ENCODE measurements at places on chromosomes 12 and 14.

GRCh38 chr14:99681101-99681831, 2.8 kb upstream of the CYP46A1 start:
- no peak for DNase-seq

GRCh38 chr14:42316693-42317092, 710.0 kb downstream of the LRFN5 start:
- no peak for DNase-seq

DNA sequence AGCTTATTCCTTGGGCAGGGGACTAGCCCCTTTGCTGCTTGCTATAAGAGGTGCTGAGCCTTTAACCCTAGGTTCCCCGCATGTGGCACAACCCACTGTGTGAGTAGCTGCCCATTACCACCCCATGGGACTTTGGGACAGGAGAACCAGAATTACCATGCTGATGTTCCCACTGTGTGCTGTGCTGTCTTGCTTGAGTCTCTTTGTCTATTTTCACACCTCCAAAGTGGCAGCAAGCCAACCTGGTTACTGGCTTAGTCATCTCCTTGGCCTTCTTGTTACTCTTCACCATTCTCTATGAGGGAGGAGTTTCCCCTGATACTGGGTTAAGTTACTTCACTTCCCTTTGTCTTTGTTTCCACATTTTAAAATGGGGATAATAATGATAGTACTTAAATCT, 73.4 kb upstream of the ETV6 start:
- DNase-seq = no peak

DNA sequence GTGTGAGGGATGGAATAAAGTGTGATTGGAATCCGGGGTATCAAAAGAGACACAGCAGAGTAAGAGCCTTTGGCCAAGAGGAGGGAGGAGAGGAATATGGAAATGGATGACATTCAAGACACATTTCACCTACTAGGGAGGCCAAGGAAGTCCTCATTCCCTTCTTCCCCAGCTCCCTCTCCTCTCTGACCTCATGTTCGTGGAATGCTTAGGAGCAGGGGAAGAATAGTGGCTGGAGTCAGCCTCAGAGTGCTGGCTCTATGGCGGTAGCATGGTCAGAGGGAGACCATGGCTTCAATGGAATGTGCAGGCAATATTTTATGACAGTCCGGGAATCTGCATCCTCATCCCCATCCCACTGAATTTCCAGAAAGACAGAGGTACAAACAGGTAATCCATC, 196.6 kb downstream of the EGLN3 start:
- no peak for DNase-seq

- DNase-seq = no peak
Observed at GRCh38 chr14:56561606-56562005, 18.0 kb upstream of the TMEM260 start.

- DNase-seq = no peak
Observed at GRCh38 chr14:56816574-56817391, 6.5 kb upstream of the OTX2 start.

- DNase-seq = no peak
Observed at GRCh38 chr12:52091869-52092268, 12.4 kb downstream of the SMIM41 start.

- DNase-seq = no peak
Observed at GRCh38 chr12:56518570-56518969, 3.0 kb upstream of the RBMS2 start.

DNA sequence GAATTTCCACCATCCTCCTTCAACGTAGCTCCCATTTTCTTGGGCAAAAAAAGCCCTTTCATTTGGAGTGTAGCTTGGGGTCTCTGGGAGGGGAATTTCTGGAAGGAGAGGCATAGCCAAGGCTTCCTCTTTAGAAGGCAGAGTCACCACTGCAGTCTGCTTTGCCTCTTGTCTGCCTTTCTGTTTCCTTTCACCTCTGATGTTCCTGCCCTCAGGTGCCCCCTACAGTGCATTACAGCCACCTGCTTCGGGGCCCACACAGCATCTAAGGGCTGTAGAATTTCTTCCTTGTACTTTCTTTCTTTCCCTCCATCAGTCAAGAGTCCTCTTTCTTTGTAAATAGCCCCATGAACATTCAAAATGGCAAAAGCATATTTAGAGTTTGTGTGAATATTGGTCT, 1313.9 kb downstream of the TMEM121 start:
- no peak for DNase-seq

DNA sequence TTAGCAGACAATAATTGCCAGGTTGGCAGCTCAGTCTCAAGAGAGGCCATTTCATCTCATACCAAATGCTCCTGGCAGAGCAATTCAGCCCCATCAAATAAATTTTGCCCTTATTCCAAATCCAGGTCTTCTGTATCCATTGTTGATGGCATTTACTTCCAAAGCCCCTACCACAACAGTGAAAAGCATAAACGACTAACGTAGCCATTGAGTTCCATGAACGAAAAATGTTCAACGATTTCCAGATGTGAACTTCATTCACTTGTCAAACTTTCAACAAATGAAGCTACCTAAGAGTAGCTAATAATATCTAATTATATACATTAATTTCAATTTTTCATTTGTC, 3.0 kb upstream of the GCN1 start:
- no peak for DNase-seq

DNA sequence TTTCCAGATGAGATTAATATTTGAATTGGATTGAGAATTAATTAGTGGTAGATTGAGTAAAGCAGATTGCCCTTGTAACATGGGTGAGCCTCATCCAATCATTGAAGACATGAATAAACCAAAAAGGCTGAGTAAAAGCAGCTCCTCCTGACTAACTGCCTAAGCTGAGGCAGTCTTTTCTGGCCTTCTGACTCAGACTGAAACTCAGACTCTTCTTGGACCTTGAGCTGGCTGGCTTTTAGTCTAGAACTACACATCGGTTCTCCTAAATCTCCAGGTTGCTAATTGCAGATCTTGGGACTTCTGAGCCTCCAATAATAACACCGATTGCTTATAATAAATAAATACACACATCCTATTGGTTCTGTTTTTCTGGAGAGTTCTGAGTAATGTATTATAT, 24.0 kb downstream of the FKBP11 start:
- no peak for DNase-seq

DNA sequence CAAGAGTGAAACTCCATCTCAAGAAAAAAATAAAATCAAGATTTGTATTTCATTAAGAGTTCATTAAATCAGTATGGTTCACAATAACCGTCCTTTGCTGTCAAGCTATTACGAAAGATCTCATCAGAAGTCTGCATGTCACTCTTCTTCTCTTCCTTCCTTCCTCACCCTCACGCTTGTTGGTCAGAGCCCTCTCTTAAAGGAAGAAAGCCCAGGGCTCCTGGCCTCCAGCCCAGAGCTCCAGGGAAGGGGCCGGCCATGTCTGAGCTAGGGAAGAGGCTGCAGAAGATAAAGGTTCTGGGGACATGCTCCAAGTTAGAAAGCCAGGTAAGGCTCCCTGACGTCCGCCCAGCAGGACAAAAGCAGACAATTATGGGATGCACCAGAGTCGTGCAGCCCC, 43.1 kb upstream of the DLK1 start:
- no peak for DNase-seq

DNA sequence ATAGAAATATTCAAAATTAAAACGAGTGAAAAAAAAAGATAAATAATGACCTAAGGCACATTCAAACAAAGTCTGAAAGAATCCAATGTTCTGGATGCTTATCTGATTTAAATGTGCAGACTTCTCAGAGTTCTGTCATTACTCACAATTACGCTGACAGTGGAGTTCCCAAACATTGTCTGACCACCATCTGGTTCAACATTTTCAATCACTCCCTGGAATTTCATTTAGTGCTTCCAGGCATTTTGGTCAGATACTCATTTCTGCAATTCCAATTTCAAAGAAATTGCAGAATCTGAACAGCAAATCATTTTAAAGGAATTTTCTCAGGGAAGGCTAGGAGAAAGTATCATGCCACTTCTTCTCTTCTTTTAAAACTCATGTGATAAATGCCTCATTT, 398.2 kb upstream of the PDE3A start:
- no peak for DNase-seq

DNA sequence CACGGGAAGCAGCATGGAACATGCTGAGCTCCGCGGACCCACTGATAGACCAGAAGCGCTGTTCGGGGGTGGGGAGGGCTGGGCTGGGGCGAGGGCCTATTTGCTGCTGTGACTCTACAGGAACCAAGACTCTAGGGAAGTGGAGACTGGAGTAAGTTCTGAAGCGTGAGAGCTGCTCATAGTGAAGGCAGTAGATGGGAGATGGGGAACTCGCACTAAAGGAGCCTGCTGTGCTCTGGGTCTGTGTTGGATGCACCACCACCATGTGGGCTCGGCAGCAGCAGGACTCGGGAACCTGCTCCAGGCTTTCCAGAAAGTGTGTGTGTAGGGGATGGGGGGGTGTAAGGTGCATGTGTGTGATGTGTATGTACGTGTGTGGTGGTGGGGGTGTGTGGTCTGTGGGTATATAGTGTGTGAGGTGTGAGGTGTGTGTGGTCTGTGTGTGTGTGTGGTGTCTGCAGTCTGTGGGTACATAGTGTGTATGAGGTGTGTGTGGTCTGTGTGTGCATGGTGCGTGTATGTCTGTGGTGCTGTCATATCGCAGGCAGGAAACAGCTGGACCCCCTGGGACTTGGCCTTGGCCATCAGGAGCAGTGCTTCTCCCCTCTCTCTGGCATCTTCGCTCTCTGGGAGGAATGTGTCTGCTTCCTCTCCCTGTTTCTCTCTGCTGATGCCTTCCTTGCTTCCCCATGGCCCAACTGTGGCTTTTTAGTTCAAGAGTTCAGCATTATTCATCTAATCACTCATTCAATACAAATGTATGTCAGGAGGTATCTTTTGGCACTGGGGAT, 378.9 kb downstream of the FUT8 start:
- DNase-seq = no peak

GRCh38 chr12:118377021-118377883, 897 bp downstream of the SUDS3 start:
- no peak for DNase-seq

GRCh38 chr12:62021808-62022207, 238.4 kb upstream of the USP15 start:
- DNase-seq = peak; percentile 24

DNA sequence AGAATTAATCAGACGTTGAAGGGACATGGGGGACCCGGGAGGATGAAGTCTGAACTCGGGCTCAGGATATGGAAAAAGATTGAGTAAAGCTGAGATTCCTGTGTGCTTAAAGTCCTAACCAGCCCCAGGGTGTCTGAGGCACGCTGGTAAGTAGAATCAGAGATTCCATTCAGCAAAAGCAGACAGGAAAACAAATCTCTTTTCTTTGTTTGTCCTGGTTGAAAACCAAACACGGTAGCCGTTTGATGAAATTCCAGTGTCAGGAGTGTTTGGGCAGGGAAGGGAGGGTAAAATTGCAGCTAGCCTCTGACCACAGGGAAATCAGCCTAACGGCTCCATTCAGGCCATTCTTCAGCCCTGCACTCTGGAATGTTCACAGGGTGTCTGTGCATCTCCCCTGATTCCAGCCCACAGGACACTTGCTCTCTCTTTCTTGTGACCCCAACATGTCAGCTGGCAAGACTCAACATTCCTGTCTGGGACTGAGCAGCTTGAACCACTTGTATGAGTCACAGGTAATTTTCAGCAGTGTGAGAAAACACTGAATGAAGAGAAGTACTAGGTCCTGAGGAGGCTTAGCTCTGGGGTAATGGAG, 31.0 kb downstream of the NINJ2 start:
- peak; percentile 82 for DNase-seq

- no peak for DNase-seq
Observed at GRCh38 chr12:120659151-120659525, 18.7 kb downstream of the CABP1 start.

- DNase-seq = peak; percentile 65
Observed at GRCh38 chr12:2057041-2057794, 4.4 kb downstream of the CACNA1C start.

- no peak for DNase-seq
Observed at GRCh38 chr12:86698641-86698980, 442.4 kb upstream of the MGAT4C start.

GRCh38 chr14:47438650-47439140, 236.7 kb downstream of the MDGA2 start:
- no peak for DNase-seq

DNA sequence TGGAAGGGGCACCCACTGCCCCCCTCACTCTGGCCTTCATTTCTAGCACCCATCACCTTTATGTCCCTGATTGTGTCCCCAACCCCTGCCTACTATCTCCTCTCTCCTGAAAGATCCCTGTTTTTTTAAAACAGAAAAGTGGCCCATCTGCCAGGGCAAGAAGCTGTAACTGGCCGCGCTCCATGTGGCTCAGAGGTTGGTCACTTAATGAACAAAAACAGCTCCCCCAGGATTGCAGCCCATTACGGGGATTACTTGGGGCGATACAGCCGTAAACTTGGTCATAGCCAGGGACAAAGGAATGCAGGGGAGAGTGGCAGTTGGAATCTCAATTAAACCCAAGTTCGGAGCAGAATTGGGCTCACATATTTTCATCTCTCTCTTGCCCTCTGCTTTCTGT, 34.8 kb upstream of the VSX2 start:
- no peak for DNase-seq

GRCh38 chr14:22798528-22798927, 16.7 kb downstream of the SLC7A7 start:
- DNase-seq = no peak

DNA sequence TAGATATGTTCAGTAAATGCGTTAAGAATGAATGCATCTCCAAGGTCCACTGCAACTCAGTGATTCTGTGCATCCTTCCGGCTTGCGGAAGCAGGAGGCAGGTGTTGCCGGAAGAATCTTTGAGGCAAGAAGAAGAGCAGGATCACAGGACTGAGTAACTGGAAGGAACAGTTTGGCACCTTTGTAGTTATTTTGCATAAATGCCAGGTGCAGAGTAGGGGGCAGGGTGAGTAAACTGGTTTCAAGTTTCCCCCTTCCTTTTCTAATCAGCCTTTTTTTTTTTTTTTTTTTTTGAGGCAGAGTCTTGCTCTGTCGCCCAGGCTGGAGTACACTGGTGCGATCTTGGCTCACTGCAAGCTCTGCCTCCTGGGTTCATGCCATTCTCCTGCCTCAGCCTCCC, 22.3 kb downstream of the DYRK4 start:
- no peak for DNase-seq

DNA sequence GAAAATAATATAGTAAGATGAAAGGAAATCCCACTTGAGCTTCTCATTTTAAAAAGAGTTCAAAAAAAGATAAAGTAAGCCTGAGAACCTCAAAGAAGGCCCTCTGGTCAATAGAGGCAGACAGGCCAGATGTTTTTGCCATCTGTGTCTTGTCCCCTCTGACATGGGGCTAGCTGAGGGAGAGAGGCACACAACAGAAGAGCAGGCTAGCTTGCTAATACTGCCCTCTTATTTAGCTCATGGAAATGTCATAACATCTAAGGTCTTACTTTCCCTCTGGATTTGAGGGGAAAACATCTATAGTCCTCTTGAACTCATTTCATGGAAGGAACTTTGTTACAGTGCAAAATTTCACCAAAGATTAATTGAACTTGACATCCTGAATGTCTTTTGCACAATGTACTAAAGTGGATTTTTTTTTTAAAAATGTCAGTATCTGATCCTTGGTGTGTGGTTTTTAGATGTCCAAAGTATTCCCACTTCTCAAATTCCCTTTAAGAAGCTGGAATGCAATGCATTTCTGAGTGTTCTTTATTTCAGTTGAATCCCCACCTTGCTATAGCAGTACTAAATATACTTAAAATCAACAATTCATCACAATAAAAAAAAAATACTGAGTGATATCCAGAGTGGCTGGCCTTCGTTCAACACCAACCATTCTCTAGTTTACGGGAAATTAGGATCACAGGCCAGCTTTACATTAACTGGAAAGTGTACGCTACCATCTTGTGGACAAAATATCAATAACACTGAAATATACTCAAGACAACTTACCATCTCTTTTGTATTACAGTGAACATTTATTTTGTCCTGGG, 176.7 kb downstream of the PAH start:
- no peak for DNase-seq

GRCh38 chr12:127873306-127873705, 393.7 kb upstream of the TMEM132C start:
- DNase-seq = no peak

Measured in HuH-7 (cell line).